ENCODE measurements at places on chromosomes 6 and 20.

DNA sequence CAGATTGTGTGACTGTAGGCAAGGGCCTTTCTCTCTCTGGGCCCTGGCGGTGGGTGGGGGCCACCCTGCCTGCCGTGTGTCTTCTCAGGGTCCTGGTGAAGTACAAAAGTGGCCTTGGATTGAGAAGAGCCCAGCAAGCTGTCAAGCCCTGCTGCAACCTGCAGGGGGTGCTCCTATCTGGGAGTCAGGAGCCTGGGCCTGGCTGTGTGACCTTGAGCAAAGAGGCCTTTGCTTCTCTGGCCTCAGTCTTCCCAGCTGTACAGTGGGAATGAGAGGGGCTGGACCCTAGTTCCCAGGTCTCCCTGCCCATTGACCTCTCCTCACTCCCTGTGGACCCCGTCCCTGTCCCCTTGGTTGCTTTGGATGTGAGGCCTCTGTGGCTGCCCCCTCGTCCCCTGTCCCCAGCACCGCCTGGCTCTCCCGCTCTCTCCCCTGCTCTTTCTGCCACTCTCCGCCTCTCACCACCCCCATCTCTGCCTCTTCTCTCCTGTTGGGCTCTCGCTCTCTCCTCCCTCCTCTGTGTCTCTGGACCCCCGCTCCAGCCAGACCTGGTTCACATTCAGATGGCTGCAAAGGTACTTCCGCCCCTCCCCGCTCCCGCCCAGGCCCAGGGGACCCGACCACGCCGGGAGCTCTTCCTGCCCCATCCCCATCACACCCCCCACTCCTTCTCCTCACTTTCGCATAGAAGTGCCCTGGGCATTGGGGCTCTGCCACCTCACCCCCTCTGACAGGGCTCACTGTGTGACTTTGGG, 46.7 kb downstream of the SRC start:
- DNase-seq, result no peak

- DNase-seq, result no peak
Observed at GRCh38 chr20:13515291-13515690, 123.4 kb downstream of the TASP1 start.

DNA sequence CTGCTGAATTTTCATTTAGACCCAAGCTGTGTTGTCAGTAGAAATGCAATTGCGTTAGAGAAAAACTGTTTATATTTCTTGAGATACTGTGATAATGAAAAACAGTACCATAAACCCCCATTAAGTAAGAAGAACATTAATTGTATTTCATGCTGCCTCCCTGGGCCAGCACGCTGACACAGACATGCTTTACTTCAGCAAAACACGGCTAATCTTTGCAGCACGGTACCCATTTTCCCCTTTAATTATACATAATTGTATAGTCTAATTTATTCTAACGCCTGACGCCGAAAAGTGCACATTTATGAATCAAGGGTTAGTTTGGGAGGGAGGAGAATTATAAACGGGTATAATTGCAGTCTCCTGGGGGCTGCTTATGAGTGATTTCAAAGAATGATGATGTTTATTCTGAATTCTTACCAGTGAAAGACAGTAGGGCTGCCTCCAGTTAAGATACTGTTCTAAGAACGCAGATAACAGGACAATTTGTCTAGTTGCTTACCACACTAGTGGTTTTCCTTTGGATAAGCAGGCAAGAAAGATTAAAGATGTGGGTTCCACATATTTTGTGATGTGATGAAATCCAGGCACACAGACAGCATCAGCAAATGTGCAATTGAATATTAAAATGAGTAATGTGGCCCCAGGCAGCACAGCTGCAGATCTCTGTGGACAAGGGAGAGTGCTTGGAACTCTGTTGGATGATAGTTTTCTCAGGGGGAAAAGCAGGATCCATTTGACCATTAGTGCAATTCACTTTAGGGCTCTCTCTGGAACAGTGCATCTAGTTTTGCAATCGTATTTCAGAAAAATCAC, 4.7 kb upstream of the SULF2 start:
- DNase-seq, result no peak

DNA sequence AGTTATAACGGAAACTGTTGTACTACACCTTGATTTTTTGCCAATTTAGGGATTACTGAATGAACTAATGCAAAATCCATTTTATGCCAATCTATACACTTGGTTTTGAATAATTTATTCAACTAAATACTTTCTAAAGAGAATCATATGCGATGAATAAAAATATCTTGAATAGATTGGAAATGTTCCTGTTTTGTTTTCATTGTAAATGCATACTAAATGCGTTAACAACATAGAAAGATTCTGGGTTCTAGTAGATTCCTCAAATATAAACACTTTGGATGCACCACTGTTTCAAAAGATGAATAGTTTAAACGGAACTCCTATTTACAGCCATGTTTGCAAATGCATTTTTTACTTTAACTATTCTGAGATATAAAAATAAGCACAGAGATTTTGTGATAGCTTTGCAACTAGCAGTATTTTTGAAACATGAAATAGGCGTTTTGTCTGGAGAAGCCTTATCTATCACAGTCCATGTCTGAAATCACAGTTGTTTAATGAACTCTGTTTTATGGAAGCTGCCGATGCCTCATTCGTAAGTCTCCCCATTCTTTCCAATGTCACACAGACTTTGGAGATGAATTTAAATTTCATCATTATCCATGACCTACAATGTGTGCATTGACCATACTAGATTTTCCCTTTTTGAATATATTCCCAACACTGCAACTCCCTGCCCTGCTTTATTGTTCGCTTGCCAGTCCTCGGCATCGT, 277.7 kb upstream of the QKI start:
- DNase-seq, result no peak

DNA sequence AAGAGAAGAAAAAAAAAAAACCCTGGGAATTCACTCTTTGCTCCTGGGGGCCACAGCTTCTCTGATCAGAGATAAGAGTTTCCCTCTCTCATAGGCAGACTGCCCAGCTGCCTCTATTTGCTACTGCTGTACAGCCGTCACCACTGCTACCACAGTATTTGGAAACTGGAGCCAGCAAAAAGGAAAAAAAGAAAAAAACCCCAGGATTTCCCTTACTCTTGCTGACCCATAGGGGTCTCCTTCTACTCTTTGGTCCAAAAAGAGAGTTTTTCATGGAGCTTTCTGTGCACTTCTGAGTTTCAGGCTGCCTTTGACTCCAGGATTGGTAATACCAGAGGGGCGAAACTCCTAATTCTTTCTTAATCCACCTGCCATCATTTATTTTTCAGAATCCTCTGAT, 89.7 kb downstream of the MDGA1 start:
- DNase-seq, result no peak

DNA sequence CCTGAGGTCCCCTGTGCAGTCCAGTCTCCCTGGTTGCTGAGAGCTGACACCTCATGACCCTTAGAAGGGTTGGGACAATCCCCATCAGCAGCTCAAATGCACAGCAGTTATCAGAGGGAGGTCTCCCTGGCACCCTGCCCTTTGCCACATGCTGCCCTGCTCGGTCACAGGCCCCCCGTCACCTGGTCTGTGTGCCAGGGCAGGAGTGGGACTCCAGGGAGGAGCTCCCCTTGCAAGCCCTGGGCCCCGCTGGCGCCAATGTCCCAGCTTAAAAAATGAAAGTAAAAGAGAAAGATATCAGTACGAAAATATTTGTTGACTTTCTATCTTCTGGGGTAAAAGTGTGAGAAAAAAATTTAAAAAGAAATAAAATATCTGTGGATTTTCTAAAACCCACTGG, 68.1 kb upstream of the SLC22A16 start:
- no peak for DNase-seq

DNA sequence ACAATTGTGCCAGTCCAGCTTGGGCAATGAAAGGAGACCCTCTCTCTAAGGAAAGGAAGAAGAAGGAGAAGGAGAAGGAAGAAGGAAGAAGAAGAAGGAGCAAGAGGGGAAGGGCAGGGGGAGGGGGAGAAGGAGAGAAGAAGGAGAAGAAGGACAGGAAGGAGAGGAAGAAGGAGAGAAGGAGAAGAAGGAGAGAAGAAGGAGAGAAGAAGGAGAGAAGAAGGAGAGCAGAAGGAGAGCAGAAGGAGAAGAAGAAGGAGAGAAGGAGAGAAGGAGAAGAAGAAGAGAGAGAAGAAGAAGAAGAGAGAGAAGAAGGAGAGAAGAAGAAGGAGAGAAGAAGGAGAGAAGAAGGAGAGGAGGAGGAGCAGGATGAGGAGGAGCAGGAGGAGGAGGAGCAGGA, 22.5 kb upstream of the DEFB116 start:
- no peak for DNase-seq
